ENCODE measurements at places on chromosomes 5 and 9.

DNA sequence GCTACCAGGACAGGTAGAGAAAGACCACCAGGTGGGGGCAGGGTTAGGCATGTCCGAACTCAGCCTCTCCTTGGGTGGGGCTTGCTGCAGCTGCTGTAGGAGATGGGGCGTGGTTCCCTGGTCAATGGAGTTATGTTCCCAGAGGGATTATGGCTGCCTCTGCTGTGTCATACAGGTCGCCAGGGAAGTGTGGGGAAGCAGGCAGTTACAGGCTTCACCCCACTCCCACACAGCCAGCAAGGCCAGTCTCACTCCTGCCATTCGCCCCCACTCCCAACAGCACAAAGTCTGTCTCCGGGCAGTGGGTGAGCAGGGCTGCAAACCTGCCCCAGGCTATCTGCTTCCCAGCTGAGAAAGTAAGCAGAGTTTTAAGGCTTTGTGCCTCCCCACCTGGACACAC lies 20.0 kb upstream of the CEP72 start:
- H3K27ac ChIP-seq, result no peak overlapping the region
- peaks cover 51% of the 10 kb centered on the region for H3K27me3 ChIP-seq
- DNase-seq, result no peak
- no peaks in the 10 kb centered on the region for H3K36me3 ChIP-seq
- H3K4me3 ChIP-seq, result no peak overlapping the region

DNA sequence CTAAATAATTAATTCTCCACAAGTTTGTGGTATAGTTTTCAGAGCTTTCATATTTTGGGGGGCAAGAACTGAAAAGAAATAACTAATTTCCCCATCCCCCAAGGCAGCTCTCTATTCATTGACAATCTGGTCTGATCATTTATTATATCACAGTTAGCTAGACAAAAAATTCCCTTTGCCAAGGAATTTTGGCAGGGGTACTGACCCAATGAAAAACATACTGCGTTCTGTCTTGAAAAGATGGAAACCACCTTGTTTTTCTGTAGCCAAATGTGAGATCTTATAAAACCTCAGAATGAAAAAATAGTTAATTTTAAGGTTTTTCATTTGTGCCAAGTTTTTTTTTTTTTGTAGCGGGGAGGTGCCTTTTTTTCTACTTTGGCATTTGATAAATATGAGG lies 1008.9 kb downstream of the EFNA5 start:
- H3K4me1 ChIP-seq, result no peaks in the 10 kb centered on the region
- no peaks in the 10 kb centered on the region for H3K36me3 ChIP-seq
- no peak overlapping the region for H3K4me3 ChIP-seq
- H3K27ac ChIP-seq, result no peak overlapping the region
- H3K27me3 ChIP-seq, result no peaks in the 10 kb centered on the region

DNA sequence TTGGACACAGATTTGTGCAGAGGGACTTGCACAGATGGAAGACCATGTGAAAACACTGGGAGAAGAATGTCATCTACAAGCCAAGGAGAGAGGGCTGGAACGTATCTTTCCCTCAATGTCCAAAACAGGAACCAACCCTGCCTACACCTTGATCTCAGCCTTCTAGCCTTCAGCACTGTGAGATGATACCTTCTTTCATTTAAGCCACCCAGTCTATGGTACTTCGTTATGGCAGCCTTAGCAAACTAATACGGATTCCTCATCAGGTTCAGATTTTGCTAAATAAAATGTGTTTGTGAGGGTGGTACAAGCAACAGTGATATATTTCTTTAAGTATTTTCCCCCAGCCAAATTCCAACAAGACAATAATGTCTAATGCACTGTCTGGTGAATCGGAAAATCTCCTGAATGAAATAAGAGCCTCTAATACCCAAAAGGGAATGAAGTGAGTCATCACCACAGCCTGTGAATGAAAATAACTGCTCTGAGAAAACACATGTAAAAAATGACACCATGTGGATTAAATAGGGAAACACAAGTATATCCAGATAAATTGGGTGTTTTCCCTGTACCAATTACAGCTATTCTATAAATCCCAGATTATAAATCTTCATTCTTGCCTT lies 182.8 kb upstream of the TARS1 start:
- no peak for DNase-seq
- H3K36me3 ChIP-seq, result no peaks in the 10 kb centered on the region
- no peak overlapping the region for H3K4me3 ChIP-seq
- no peak overlapping the region for H3K27ac ChIP-seq
- H3K4me1 ChIP-seq, result no peaks in the 10 kb centered on the region

DNA sequence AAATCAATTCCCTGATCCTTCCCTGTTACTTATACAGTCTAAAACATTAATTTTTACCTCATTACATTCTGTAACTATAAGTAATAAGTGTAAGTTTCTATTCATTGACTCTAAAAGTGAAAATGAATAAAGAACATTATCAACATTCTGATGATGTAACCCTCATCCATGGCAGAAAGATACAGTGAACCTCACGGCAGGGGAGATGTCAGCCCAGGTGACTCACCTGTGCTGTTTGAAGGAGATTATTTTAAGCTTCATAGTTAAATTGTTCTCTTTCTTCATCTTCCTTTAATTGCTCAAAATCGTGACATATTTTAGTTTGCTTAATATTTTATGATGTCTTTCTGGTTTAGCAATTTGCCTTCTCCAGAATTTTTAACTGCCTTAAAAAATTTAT lies 268.1 kb downstream of the FSTL4 start:
- H3K27me3 ChIP-seq, result peaks cover 23% of the 10 kb centered on the region
- no peaks in the 10 kb centered on the region for H3K36me3 ChIP-seq
- no peaks in the 10 kb centered on the region for H3K4me1 ChIP-seq
- no peak overlapping the region for H3K27ac ChIP-seq
- no peak for DNase-seq

DNA sequence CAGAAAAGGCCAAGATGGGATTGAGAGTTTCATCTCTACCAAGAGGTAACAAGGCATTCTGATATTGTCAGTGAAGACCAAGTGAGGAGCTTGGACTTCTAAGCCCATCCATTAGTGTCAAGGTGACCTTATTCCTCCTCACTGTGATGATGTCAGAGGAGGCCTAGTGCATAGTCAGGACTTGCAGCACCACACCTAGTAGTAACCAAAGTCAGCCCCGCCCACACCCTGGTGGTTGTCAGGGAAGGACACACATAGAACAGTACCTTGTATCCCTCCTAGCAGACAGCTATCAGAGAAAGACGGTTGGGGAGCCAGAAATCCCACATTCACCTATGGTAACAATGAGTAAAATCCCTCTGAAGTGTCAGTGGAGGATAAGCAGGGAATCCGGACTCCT lies 111.7 kb downstream of the AP3B1 start:
- H3K27ac ChIP-seq, result no peak overlapping the region
- H3K27me3 ChIP-seq, result no peaks in the 10 kb centered on the region
- H3K4me1 ChIP-seq, result peaks cover 3% of the 10 kb centered on the region
- DNase-seq, result no peak
- H3K36me3 ChIP-seq, result peaks cover 13% of the 10 kb centered on the region

DNA sequence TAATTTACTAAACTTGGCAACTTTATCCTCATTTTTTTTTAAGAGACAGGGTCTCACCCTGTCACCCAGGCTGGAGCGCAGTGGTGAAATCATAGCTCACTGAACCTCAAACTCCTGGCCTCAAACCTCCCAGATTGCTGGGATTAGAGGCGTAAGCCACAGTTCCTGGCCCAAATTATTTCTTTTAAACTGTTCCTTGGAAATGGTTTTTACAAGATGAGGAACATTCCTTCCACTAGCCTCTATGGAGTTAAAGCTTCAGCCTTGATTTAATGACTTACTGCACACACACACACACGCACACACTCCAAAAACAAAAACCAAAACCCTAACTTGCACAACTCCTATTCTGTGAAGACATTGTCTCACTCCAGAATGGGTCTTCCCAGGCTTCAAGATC lies 77.2 kb upstream of the TARS1 start:
- peaks cover 10% of the 10 kb centered on the region for H3K27me3 ChIP-seq
- H3K4me3 ChIP-seq, result no peak overlapping the region
- no peaks in the 10 kb centered on the region for H3K4me1 ChIP-seq
- no peaks in the 10 kb centered on the region for H3K36me3 ChIP-seq

- H3K27me3 ChIP-seq, result no peaks in the 10 kb centered on the region
- no peaks in the 10 kb centered on the region for H3K4me1 ChIP-seq
- H3K36me3 ChIP-seq, result no peaks in the 10 kb centered on the region
- no peak overlapping the region for H3K4me3 ChIP-seq
- DNase-seq, result no peak
Observed at GRCh38 chr5:128199611-128200010, 116.0 kb downstream of the SLC12A2 start.

DNA sequence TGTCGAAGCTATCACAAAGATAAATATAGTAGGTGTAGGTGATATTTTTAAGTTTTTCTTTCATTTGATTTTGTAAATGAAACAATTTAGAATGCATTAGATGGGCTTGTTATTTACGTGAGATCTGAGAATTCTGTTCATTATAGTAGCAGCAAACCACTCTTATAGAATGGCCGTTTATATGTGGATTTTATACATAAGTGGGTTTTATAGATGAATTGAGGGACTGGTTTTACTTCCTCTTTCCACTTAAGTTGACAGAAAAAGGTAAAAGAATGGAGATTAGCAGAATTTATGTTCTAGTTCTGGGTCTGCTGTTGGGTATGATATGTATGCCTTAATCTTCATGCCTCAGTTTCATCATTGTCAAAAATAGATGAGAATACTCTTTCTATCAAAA lies 5.6 kb downstream of the RMI1 start:
- no peak for DNase-seq
- H3K27ac ChIP-seq, result no peak overlapping the region
- peaks cover 29% of the 10 kb centered on the region for H3K4me1 ChIP-seq
- H3K27me3 ChIP-seq, result no peaks in the 10 kb centered on the region

GRCh38 chr5:54445691-54446378 lies 9.7 kb upstream of the HSPB3 start:
- no peaks in the 10 kb centered on the region for H3K4me1 ChIP-seq
- H3K27me3 ChIP-seq, result peaks cover 30% of the 10 kb centered on the region
- no peak for DNase-seq
- H3K4me3 ChIP-seq, result no peak overlapping the region
- H3K27ac ChIP-seq, result no peak overlapping the region
